ENCODE measurements at places on chromosomes 2 and 18.

GRCh38 chr2:114089636-114090319, 199.9 kb downstream of the ACTR3 start:
- no peak for DNase-seq

DNA sequence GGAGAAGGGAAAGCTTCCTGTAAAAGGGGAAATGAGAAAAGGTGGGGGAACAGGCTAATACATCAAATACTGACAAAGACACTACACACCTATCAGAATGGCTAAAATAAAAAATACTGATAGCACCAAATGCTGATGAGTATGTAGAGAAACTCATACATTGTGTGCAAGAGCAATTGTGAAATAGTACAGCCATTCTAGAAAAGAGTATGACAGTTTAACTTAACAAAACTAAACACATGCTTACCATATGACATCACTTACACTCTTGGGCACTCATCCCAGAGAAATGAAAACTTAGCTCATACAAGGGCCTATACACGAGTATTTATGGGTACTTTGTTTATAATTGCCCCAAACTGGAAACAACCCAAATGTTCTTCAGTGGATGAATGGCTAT, 53.4 kb downstream of the ZNF638 start:
- DNase-seq = no peak

DNA sequence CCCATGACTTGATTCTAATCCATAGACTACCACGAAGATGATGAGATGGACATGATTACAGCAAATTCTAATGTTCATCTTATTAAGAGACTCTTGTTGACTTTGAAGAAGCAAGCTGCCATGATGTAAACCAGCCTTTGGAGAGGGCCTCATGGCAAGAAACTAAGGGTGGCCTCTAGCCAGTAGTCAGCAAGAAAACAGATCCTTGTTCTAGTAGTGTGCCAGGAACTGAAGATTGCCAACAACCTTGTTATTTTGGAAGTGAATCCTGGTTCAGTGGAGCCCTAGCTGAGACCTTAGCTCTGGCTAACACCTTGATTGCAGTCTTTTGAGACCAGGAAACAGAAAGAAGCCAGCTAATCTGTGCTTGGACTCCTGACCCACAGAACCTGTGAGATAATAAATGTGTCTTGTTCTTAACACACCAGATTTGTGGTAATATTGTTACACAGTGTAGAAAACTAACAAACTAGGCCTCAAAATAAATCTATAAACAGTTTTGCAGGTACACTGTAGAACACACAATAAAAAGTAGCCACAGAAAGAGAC, 10.0 kb downstream of the PHOSPHO2 start:
- DNase-seq = no peak

- no peak for DNase-seq
These were observed 296.4 kb upstream of the RND3 start for GRCh38 chr2:150783896-150784295.

DNA sequence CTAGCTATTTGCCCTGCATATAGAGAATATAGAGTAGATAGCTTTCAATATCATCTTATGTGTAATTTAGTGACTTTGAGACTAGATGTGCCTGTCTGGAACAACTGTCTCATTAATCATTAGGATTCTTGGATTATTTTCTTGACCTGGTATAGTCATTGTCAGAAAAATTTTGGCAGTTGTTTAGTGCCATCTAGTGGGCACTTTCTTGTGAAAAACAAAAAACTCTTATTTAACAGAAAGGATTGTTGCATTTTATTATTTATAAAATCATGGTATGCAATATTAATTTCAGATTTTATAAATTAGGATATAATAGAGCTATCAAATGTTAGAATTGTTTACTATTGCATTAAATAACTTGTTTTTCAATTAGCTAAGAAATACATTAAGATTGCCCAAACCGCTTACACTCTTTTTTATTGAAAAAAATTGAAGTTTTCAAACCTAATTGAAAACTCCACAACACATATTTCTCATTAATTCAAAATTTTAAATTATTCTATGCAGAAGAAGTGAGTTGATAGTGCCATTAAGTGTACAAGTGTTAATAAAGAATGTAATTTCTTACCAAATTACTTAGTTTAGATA, 80.3 kb downstream of the DYNAP start:
- DNase-seq = no peak

- no peak for DNase-seq
These were observed 391.5 kb downstream of the TXNL1 start for GRCh38 chr18:56246916-56247315.

DNA sequence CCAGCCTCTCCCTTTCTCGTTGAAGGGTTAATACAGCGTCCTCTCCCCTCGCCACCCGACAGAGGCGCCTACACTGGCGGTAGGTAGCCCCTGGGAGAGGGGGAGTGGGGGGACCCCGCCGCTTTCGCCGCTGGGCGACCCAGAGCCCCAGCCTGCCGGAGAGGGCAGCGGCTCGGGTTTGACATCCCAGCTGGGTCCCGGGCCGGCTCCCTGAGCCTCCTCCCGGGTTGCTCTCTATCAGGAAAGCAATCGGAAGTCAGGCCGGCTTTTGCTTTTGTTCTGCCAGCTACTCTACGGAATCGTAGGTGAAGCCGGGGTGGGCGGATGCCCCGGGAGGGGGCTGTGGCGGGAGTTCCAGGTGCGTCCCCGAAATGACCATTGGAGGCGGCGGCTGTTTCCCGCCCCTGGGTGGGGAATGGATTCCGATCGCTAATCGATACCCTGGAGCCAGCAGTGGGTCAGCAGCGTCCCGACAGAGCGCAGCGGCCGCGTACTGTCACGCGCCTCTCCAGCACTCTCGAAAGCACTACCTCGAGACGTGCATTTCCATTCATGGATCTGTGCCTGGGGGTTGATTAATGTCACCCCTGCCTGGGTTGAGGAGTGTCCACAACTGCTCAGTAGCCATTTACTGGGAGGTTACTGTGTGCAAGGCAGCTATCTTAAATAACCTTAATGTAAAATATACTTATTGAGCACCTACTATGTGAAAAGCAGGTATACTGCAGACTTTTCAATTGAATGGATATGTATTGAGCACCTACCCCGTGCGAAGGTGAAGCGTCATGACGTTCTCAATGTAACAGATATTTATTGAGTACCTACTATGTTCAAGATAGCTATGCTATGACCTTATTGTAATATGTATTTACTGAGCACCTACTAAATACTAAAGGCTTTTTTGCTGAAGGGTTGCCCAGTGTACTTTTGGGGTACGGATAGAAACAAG, 1.1 kb downstream of the MAPK4 start:
- no peak for DNase-seq

DNA sequence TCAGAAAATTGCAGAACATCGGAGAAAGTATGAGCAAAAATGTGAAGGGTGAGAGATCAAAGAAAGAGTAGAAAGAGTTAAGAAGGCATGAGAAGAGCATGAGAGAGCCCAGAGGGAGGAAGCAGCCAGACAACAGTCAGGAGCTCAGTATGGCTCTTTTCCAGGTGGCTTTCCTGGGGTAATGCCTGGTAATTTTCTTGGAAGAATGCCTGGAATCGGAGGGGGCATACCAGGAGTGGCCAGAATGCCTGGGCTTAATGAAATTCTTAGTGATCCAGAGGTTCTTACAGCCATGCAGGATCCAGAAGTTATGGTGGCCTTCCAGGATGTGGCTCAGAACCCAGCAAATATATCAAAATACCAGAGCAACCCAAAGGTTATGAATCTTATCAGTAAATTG, 271.8 kb upstream of the TFPI start:
- DNase-seq = no peak

DNA sequence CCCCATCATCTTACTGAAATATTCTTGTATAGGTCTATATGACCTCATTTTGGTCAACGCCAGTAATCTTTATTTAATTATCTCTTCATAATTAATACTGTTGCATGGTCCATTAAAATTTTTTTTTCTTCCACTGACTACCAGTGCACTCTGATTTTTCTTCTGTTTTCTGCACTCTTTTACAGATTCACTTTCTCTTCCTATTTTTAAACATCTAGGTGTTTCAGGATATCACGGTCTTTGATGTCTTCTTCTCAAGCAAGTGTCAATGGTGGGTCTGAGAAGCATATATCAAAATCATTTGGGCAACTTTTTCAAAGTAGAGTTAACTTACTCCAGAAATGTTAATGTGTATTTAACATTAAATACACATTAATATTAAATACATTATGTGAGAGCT, 51.4 kb downstream of the CCDC141 start:
- DNase-seq = no peak
